ENCODE measurements at places on chromosomes 1 and 21.

- no peak for DNase-seq
These were observed 74.0 kb downstream of the MAB21L3 start for GRCh38 chr1:116185161-116185701.

DNA sequence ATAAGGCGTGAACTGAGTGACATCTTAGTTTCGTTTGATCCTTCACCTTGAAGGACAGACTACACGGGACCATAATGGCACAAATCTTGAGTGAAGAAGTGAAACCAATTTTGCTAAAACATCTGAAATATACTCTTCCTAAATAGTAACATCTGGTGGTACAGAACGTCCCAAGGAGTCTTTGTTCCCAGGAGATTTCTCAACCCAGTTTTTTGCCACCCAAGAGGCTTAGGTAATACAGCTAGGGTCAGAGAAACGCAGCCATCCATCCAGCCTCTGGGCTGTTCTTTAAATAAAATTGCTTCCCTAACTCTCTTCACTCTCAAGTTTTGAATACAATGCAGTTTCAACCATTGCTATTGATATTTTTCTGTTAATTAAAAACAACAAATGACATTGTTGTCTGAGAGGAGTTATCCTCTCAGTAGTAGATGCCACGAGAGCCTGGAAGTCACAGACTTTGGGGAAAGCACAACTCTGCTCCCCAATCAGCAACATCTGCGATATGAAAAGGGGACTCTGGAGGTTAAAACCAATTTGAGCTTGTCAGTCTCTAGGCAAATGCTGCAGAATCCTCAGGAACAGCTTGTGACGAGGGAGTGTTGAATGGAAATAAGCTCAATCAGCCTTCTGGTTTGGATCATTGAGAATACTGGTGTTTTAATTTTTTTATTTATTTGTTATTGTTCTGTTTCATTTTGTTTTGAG lies 394.3 kb upstream of the ADGRL2 start:
- DNase-seq = no peak

GRCh38 chr1:30911059-30911954 lies 2.7 kb upstream of the SDC3 start:
- DNase-seq = peak; percentile 72

DNA sequence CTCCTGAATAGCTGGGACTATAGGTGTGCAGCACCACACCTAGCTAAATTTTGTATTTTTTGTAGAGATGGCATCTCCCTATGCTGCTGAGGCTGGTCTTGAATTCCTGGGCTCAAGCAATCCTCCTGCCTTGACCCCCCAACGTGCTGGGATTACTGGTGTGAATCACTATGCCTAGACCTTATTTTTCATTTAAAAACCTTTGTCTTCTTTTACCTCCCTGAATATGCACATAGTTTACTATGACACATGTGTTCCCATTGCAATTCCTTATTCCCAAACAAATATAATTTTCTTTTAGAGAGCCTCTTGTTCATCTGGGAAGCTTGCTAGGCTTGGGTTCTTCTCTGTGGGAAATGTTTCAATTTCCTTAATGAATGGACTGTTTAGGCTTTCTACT lies 16.8 kb downstream of the SH3BGR start:
- no peak for DNase-seq

GRCh38 chr21:31331231-31331630 lies 12.8 kb downstream of the TIAM1 start:
- DNase-seq = no peak

GRCh38 chr1:209238356-209238755 lies 345.2 kb upstream of the CAMK1G start:
- DNase-seq = peak; percentile 30

DNA sequence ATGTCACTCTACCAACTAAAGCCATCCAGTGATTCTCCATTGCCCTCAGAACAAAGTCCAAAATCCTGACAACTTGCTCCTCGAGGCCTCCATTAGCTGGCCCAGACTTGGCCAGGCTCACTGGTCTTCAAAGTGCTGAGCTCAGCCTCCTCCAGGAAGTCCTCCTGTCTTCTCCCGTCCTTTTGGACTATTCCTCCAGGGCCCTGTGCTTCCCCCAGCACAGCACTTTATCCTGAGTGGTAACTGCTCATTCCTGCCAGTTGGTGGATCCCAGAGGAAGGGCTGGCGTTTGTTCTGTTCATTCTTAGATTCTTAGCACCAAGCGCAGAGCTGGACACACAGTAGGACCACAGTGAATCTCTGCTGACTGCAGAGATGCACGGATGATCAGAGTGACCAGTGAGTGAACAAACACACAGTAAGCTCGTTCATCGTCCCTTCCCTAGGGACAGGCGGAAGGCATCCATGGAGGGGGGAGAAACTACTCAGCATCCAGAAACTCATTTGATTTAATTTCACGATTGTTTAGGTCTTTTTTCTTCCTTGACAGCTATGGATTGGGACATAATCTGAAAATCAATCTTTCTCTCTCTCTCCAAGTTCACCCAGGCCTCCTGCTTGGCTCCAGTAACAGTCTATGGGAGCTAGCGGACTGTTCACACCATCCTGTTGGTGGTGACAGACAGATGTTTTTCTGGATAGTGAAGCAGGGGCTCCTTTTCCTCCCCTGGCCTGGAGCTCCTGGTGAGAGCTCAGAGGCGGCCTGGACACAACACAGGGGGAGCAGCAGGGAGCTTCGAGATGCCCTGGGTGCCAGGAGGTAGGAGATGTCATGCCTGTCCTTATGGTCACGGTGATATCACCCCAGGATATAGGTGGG lies 180.2 kb downstream of the PTPRU start:
- DNase-seq = no peak

DNA sequence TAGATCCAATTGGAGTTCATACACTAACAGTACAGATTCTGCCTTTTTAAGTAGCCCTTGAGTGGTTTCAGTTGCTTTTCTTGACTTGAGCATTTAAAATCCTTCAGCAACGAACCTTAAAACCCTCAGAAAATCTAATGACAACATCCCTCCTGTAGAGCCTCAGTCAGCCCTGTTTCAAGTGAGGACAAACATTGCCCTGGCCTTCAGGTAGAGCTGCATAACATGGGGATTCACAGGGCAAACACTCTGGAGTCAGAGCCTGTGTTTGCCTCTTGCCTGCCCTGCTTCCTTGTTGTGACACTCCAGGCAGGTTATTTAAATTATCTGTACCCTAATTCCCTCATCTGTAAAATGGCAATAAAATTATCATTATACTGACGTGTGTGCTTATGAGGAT lies 96.1 kb upstream of the KCNA3 start:
- DNase-seq = no peak

GRCh38 chr1:234065794-234066447 lies 161.4 kb downstream of the SLC35F3 start:
- peak; percentile 20 for DNase-seq

DNA sequence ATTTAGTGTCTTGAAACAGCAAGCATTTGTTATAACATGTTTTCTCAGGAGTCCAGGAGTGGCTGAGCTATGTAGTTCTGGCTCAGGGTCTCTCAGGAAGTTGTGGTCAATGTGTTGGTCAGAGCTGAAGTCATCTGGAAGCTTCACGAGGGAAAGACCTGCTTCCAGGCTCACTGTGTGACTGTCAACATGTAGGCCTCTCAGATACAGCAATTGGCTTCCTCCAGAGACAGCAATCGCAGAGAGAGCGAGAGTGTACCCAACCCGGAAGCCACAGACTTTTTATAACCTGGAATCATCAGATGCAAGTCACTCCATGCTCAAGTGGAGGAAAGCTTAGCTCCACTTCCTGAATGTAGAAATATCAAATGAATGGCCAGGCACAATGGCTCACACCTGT lies 40.9 kb downstream of the TNFRSF9 start:
- DNase-seq = no peak

DNA sequence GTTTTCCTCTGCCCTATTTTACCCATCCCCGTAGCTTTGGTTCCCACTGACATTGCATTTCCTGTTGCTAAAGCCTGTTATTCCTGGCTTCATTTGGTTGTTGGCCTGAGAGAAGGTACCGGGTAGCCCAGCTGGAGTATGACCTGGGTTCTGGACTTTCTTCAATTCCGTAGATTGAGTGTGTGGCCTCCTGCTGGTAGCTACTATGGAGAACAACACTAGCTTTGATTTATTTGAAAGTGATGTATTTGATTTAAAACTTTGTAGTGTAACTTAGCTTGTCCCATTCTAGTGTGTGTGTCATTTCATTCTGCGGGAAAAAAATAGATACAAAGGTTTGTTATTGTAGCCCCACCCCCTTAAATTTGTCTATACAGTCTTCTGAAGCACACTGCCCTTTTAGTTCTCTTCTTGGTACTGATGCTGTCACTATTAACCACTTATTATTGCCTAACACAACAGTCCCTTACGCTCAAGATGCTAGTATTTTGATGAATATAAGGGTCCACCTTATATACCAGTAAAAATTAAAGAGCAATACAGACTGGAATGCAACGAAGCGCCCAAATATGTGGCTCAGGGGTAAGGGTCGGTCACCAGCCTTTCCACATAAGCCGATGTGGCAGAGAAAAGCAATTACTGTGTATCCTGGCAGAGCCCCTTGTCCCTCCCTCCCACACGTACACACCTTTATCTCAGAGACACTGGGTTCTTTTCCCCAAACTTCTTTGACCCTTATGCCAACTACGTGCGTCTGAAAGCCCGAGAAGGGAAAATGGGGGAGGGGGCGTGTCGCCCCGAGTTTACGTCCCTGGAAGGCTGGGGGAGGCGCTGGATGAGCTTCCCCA lies 643 bp upstream of the MOV10 start:
- DNase-seq = peak; percentile 73

DNA sequence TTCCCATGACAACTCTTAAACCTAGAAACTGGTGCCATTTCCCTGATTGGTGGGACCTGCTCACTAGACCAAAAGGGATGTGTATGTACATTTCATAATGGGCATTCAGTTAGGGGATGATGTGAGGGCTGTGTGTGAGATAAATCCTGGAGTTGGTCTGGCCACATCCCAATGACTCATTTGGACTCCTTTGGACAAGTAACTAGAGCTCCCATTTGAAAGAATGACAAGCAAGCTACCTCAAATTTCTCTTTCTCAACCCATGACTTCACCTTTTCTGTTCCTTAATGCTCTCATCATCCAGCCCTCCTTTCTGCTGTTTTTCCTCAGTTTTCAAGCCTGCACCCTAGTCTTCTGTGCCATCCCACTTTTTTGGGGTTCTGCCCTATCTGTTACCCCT lies 27.9 kb downstream of the EBNA1BP2 start:
- DNase-seq = peak; percentile 8

DNA sequence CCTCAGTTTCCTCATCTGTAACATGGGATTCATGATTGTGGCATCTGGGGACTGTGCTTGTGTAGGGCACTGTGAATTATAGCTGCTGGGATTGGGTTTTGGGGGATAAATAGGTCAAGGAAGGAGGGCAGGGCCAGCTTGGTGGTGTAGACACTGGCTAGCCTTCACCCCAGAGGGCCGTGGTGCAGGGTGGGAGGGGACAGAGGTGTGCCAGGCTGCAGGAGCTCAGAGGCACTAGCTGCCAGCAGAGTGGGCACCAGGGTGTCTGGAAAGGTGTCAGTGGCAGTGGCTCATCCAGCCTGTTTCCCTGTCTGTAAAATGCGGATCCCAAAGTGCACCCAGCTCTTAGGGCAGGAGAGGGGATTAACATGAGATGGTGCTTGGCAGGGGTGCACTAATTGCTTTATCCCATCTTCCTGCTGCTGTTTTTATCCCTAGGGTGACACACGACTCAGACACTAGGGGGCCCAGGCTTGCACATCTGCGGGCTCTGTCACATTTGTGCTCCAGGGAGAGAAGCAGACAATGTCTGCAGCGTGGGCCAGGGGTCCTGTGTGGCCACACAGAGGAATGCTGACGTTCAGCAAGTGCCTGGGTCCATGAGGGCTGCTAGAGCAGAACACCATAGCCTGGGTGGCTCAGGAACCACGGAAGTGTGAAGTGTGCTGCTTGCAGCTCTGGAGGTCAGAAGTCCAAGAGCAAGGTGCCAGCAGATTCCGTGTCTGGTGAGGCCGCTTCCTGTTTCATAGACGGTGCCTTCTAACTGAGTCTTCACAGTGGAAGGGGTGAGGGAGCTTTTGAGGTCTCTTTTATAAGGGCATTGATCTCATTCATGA lies 19.3 kb downstream of the OBSCN start:
- DNase-seq = peak; percentile 6

DNA sequence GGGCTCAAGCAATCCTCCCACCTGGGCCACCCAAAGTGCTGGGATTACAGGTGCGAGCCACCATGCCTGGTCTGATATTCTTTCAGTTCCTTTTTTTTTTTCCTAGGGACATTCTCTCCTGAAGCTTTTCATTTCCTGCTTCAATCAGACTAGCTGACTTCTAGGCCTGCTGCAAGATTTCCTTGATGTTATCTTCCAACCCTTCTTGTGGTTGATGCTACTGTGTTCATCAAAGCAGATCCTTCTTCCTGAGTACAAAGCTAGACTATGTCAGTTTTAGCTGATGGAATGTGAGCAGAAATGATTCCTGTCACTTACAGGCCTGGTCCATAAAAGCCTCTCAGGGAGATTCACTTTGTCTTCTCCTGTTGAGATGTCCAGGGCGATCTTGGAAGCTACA lies 146.4 kb downstream of the CDC7 start:
- DNase-seq = no peak

- DNase-seq = no peak
These were observed 121.9 kb downstream of the CRYAA start for GRCh38 chr21:43290421-43291346.

DNA sequence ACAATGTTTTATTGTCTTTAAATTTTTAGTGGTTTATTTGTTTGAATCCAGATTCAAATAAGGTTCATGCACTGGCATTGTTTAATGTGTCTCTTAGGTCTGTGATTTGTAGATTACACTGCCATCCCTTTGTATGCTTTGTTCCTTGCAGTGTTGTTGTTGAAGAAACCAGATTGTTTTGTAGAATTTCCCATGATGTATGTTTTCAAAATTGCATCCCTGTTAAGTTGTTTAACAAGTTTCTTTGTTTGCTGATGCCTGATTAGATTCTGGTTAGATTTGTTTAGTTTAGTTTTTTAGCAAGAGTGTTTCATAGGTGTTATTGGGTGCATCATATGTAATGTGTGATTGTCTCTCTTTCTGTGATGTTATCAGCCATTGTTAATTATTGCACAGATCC lies 5.5 kb upstream of the AVPR1B start:
- DNase-seq = no peak

- DNase-seq = no peak
These were observed 26.5 kb downstream of the OSBPL9 start for GRCh38 chr1:51643362-51643761.

DNA sequence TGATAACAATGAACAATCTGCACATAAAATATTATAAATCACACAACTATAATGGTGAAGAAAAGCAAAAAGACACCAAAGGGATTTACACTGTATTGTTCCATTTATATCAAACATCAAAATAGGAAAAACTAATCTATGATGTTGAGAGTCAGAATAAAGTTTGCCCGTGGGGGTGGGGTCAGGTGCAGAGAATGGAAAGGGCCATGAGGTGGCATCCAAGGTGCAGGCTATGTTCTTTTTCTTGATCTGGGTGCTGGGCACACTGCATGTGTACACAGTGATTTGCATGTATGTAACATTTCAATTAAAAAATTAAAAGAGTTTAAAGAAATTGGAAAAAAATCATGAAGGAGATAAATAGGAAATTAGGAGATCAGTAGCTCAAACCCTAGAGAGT lies 127.3 kb downstream of the DSCAM start:
- no peak for DNase-seq

- no peak for DNase-seq
These were observed at the start of gene TNFRSF4 for GRCh38 chr1:1213345-1214265. TNFRSF4 (minus strand) TSS chr1:1214153; CDS start chr1:1214127, 26 bp downstream.
